Sigmoid colon (tissue), 7 donors: ENCODE measurements at places on chromosomes 2 and 18. TPM values are rescaled to one million over a fixed set of nuclear protein-coding genes. Genes with fewer than 3 reads are reported as not detected.

The SERPINB12 gene
- not detected for total RNA-seq

The TMEM37 gene
- 1.1 TPM for total RNA-seq

The IL1R1 gene
- total RNA-seq = 49.3 TPM

DNA sequence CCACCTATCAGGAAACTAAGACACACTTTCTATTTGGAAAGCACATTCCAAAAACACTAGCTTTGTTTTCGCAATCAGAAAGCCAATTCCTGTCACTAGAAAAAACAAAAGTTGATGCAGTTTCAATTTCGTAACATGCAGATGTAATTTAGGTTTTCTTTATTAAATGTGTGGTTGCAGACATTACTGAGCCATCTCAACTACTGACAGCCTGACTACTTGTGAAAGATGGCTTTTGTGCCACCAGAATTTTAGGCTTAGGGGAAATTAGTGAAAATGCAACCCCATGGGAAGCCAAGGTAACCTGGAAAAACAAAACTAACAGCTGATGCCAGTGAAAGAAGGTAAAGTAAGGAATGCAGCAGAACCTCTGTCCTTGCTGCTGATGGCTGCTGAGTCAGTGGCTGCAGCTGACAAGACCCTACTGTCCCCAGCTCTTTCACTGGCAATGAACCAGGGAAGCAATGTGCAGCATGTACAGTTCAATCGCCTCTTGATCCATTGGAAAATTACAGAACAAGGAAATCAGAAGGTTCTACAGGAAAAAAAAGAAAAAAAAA lies 34.9 kb downstream of the FEZ2 start:
- peak overlapping the region; percentile 69 for H3K27ac ChIP-seq
- no peaks in the 10 kb centered on the region for H3K27me3 ChIP-seq
- H3K4me1 ChIP-seq = no peaks in the 10 kb centered on the region
- H3K4me3 ChIP-seq = no peak overlapping the region
- H3K36me3 ChIP-seq = no peaks in the 10 kb centered on the region
- DNase-seq = no peak

DNA sequence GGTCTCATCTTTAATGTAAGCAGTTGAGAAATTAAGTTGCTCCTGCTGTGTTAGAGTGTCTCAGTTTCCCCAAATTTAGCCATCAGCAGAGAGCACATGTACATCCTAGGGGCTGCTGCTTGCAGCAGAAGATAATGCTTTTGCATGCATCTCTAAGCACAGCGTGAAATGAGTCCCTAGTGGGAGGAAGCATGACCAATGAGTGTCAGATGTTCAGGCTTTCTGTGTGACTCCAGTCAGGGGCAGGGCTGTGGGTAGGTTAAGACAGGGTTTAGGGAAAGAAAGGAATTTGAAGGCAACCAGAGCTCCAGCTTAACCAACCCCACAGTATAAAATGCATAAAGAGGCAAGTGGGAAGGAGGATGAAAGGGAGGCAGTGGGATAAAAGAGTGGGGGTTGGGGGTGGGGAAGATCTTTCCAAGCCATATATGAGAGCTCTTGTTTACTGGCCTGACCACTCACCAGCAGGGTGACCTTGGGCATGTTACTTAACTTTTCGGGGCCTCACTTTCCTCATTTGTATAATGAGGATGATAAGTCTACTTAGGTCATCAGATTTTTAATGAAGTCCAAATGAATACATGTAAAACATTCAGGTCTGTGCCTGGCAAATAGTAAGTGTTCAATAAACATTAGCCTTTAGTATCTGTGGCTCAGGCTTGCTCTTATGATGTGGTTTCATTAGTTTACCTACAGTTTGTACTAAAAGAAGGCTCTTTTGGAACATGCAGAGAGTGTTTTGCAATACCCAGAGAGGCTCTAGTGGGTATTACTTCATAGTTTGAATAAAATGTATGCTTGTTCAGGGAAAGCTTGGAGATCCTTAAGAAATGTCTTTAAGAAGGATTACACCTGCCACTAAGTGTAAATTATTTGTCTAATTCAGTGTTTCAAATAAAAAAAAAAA lies 42.7 kb upstream of the PELI1 start:
- H3K4me1 ChIP-seq = no peaks in the 10 kb centered on the region
- H3K27me3 ChIP-seq = no peaks in the 10 kb centered on the region
- H3K27ac ChIP-seq = no peak overlapping the region
